ENCODE measurements at places on chromosomes 5 and 9.

DNA sequence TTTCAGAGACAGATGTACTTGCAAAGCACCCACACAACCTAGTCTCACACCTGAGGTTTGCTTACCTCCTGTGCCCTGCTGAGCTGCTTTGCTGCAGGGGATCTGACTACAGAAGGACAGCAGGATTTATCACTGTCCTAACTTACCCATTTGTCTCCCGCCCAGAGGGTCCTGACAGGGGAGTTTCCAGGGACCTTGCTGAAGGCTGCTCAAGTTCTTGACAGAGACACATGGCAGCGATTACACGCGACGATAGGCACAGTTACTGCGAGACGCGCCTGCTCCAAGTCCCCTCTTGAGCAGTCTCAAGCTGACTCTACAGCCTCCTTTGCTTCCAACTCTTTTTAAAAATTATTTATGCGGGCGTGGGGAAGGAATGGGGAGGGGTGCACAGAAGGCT is 24.6 kb upstream of the GALNT10 start:
- DNase-seq = no peak

DNA sequence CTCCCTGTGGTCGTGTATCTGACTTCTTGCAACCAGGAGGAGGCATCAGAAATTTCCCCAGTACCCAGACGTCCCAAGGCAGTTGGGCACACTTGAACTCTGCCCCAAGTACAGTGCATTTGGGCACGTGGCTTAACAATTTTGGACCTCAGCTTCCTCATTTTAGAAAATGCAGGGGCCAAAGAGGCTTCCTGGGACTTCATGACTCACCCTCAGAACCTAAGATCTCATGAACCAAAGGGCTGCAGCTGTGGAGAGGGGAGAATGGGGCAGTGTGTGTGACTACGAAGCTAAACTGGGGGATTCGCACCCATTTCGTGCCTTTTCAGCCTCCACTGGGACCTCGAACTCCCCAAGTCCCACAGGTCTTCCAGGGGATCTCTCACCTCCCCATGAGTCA is 59.2 kb downstream of the SYK start:
- no peak for DNase-seq

DNA sequence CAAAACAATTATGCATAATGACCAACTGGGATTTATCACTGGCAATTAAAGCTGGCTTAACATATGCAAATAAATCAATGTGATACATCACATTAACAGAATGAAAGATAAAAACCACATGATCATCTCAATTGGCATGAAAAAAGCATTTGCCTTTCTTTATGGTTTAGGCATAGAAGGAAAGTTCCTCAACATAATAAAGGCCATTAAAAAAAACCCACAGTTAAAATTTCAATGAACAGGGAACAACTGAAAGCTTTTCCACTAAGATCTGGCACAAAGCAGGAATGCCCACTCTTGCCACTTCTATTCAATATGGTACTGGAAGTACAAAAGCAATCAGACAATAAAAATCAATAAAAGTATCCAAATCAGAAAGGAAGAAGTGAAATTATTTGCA is 151.2 kb upstream of the CD180 start:
- no peak for DNase-seq

DNA sequence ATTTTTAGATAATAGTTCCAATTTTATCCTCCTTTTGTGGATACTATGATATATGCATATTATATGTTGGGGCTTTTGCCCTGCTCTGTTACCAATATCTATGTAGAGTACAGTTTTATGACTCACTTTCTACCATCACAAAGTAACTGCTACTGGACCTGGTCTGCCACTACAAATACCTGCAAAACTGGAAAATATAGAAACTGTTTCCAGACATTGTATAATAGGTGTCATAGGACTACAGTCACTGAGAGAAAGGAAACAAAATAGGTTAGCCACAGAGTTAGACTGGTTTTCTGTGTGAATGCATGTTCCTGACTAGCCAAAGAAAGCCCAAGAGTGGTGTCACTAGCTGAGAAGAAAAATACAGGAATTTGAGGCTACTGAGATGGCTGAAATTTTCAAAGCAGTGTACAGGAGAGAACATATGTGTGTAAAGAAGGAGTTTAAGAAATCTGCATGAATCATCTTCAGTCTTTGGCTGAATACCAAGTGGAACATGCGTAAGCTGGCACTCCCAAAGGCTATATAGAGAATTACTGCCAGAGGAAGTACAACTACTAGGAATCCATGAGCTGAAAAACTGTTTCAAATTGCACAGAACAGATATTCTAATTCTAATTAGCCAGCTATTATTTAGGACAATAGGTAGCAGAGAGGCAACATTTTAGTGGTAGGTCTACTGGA is 29.0 kb upstream of the FAM174A start:
- no peak for DNase-seq

- no peak for DNase-seq
These were observed 111.7 kb upstream of the ACOT12 start for GRCh38 chr5:81505672-81506071.

DNA sequence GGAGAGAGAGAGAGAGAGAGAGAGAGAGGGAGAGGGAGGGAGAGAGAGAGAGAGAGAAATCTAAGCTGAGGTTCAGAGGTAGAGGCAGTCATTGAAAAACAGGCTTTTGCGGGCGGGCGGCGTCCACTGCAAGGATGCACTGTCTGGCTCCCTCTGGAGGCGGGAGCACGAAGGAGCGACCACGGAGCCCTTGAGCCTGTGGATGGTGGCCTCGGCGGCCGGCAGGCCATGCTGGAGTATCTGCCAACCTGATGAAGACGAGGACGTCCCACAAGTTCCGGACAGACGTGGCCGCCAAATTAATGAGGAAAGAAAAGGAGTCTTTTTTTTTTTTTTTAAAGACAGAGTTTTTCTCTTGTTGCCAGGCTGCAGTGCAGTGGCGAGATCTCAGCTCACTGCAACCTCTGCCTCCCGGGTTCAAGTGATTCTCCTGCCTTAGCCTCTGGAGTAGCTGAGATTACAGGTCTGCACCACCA is 2.2 kb upstream of the CCDC125 start:
- DNase-seq = peak; percentile 76

DNA sequence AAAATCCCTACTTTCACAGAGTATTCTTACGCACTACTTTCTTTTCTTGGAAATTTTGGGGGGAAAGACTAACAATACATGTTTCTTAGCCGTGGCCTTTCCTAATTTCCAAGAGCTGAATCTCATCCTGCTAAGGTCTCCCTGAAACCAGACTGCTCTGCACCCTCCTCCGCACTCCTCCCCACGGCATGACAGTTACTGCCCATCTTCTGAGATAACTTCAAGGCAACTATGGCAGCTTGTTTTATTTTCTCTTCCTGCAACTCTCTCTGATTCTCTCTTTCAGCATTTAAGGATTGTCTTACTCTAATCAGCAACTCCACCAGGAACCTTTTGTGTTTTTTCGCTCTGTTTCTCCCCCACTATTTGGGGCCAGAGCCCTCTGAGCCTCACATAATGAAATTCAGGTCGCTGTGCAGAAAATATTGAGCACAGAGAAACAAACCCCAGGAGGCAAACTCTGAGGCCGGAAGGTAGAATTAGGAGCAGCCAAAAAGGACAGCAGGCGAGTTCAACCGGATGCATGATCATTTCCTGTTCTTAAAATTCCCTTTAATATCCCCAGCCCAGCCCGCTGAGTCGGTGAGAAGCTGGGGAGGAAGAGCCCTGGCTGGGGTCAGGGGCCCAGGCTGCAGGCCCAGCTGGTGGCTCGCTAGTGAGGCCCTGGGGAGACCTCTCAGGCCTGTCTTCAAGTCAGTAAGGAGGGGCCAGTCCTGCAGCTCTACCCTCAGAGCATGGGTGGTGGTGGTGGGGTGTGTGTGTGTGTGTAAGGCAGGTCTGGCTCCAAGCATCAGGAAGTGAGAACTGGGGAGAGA is 213.6 kb upstream of the S1PR3 start:
- no peak for DNase-seq

GRCh38 chr5:34439601-34440000 is 216.5 kb upstream of the RAI14 start:
- no peak for DNase-seq

All from HuH-7 (cell line).